ENCODE measurements at places on chromosomes 13 and 19. TPM values are rescaled to one million over a fixed set of nuclear protein-coding genes. Genes with fewer than 3 reads are reported as not detected.

Gene FPR1
- polyA plus RNA-seq: 4.4 TPM

Gene METTL21C
- not detected for polyA plus RNA-seq

Gene RCBTB2
- 6.2 TPM for polyA plus RNA-seq

Gene LGALS7
- polyA plus RNA-seq: 0.94 TPM

Gene PLPP2
- 7.8 TPM for polyA plus RNA-seq

Gene FCGBP
- polyA plus RNA-seq: 2.9 TPM

Gene LGI4
- polyA plus RNA-seq: 3.7 TPM

Gene FFAR2
- 0.24 TPM for polyA plus RNA-seq

Gene CCDC70
- not detected for polyA plus RNA-seq

Measured in adipose tissue (tissue), 3 donors.